GM18507 (cell line): ENCODE measurements at places on chromosomes 4 and X.

GRCh38 chr4:119498527-119498926 is 130.1 kb downstream of the PDE5A start:
- DNase-seq = no peak

GRCh38 chr4:76659103-76659490 is 224.1 kb downstream of the SHROOM3 start:
- no peak for DNase-seq

DNA sequence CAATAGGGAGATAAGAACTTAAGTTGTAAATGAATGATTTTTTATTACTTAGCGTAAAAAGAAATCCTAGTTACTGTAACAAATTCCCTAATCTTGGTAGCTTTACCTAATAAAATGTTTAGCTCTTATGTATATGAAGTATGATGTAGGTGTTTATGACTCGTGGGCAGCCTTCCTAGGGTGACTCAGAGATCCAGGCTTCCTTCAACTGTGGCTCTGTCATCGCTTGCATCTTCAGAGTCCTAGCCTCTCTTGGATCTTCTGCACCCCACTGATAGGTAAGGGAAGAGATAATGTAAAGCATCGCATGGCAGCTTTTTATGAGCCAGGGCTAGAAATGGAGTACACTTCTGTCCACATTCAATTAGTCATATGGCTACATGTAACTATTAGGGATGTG is 165.6 kb upstream of the GLRA2 start:
- DNase-seq = no peak

- no peak for DNase-seq
Observed at GRCh38 chr4:185317880-185318279, 77.8 kb downstream of the LRP2BP start.

DNA sequence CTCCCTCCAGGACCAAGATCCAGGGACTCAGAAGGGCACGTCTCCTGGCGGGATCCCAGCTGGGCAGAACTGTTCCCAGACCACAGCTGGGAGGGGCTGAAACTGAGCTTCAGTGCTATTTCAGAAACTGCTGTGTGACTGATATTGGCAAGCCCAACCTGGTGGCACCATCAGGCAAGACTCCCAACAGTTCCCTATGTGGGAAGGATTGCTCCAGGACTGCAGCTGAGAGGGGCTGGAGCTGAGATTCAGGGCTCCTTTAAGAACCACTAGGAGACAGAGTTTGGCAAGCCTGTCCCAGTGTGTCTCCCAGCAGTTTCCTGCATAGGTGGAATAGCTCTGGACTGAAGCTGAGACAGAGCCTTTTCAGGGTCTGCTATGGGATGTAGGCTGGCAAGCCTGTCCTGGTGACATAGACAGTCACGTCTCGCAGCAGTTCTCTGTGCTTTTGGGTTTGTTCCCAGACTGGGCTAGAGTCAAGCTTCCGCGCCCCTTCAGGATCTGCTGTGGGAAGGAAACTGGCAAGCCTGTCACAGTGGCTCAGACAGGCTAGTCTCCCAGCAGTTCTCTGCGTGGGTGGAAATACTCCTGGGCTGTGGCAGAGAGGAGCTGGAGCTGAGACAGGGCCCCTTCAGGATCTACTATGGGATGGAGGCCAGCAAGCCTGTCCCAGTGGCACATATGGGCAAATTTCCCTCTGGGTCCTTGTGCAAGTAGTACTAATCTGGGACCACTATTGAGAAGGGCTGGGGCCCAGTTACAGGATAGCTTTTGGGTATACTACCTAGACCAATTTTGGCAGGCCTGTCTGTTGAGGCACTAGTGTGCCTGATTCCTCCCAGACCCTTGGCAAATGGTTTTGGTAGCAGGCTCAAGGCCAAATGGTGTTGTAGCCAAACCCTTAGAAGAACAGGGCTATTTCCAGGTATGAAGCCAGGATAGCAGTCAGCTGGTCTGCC is 20.2 kb upstream of the MED14 start:
- DNase-seq = no peak

GRCh38 chrX:140504371-140505324 is at the start of gene SOX3:
Gene SOX3 (minus strand): TSS chrX:140505069. CDS start chrX:140505060, 9 bp downstream.
- no peak for DNase-seq

DNA sequence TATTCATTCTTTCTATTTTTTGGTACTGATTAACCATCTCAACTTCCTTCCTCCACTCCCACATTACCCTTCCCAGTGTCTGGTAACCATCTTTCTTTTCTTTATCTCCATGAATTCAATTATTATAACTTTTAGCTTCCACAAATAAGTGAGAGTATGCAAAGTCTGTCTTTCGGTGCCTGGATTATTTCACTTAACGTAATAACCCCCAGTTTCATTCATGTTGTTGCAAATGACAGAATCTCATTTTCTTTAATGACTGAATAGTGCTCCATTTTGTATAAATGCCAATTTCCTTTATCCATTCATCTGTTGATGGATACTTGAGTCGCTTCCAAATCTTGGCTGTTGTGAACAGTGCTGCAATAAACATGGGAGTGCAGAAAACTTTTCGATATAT is 940.4 kb downstream of the GLUD2 start:
- no peak for DNase-seq

GRCh38 chr4:3497523-3498389 is 34.5 kb downstream of the LRPAP1 start:
- DNase-seq = no peak

DNA sequence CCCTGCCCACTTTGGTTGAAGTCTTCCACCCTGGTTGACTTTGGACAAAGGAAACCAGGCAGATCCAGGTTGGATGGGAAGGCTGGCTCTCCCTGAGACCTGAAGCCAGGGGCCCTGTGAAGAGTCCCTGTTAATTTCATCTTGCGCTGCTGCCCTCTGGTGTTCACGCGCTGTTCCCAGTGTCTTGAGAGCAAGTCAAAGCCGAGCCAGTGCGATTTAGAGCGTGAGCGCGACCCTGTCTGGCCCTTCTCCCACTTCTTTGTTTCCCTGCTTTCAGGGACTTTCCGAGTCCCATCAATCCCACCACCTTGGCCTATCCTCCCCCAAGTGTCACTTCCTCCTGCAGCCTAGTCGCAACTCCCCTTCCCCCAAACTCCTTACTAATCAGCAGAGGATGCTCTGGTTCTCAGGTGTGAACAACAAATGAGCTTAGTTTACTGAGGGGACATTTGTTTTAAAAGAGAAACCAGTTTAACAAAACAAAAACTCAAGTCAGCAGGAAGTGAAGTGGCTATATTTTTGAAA is 25.8 kb upstream of the CHRNA9 start:
- DNase-seq = no peak

- DNase-seq = no peak
Observed at GRCh38 chrX:47212381-47213293, 5.8 kb upstream of the CDK16 start.

DNA sequence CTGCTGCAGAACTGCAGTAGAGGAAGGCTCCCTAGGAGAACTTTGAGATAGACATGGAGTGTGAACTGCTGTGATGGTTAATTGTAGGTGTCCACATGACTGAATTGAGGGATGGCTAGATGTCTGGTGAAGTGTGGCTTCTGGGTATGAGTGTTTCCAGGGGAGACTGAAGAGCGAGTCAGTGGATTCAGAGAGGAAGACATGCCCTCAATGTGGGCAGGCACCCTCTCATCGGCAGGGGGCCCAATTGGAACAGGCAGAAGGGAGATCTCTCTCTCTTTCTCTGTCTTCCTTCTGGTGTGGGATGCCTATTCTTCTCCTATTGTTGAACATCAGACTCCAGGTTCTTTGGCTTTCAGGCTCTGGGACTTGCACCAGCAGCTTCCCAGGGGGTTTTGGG is 304.7 kb upstream of the GATB start:
- no peak for DNase-seq
